Activated CD4-positive, alpha-beta T cell treated with anti-CD3 and anti-CD28 coated beads for 36 hours (primary cell): ENCODE measurements at places on chromosomes 1 and 21. TPM values are rescaled to one million over a fixed set of nuclear protein-coding genes. Genes with fewer than 3 reads are reported as not detected.

DNA sequence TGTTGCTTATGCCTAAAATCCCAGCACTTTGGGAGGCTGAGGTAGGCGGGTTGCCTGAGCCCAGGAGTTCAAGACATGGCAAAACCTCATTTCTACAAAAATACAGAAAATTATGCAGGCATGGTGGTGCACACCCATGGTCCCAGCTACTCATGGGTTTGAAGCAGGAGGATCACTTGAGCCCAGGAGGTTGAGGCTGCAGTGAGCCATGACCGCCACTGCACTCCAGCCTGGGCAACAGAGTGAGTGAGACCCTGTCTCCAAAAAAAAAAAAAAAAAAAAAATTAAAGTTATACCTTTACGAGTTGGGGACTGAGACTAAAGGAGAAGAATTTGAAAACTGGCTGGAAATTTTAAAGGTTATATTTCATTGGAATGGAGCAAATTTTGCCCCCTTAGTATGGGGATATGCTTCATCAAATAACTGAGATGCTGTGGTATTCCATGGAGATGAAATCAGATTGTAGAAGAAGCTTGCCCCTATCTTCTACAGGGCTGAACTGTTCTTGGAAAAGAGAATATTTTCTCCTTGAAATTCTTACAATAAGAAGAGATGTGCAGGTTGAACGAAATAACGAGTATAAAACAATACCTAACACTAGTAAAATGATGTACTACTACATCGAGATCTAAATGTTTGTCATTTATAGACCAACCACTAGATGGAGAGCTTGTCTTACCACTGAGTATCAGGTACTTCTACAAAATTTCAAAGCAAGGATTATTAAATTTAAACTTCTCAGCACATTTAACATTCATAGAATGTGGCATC, 34.9 kb upstream of the SCYL3 start:
- no peak overlapping the region for H3K27ac ChIP-seq
- no peak overlapping the region for H3K4me3 ChIP-seq
- peaks cover 4% of the 10 kb centered on the region for H3K4me1 ChIP-seq
- H3K27me3 ChIP-seq, result no peaks in the 10 kb centered on the region
- no peak for DNase-seq
- no peaks in the 10 kb centered on the region for H3K36me3 ChIP-seq

AK4 gene
- 102 TPM for total RNA-seq

GRCh38 chr1:66478116-66478515, 55.8 kb upstream of the SGIP1 start:
- H3K27ac ChIP-seq, result no peak overlapping the region
- H3K36me3 ChIP-seq, result peaks cover 3% of the 10 kb centered on the region
- no peak overlapping the region for H3K4me3 ChIP-seq
- H3K4me1 ChIP-seq, result no peaks in the 10 kb centered on the region
- peaks cover 11% of the 10 kb centered on the region for H3K27me3 ChIP-seq

NTRK1 gene
- 4.4 TPM for total RNA-seq

- H3K4me3 ChIP-seq, result no peak overlapping the region
- H3K36me3 ChIP-seq, result no peaks in the 10 kb centered on the region
- H3K4me1 ChIP-seq, result no peaks in the 10 kb centered on the region
- DNase-seq, result no peak
- H3K27me3 ChIP-seq, result peaks cover 1% of the 10 kb centered on the region
Measured at GRCh38 chr1:61174060-61174795, 91.9 kb downstream of the NFIA start.

SPATA1 gene
- total RNA-seq, result 0.61 TPM

PRMT6 gene
- total RNA-seq, result 13.3 TPM

- peaks cover 43% of the 10 kb centered on the region for H3K4me1 ChIP-seq
- H3K4me3 ChIP-seq, result peak within 1 kb of the TSS; percentile 82
- H3K36me3 ChIP-seq, result peaks cover 76% of the 10 kb centered on the region
Measured at GRCh38 chr1:159009704-159010361, at the start of gene IFI16. TSS of gene IFI16 (plus strand) at chr1:159009907. CDS start at chr1:159014681, 4,774 bp downstream.

DNA sequence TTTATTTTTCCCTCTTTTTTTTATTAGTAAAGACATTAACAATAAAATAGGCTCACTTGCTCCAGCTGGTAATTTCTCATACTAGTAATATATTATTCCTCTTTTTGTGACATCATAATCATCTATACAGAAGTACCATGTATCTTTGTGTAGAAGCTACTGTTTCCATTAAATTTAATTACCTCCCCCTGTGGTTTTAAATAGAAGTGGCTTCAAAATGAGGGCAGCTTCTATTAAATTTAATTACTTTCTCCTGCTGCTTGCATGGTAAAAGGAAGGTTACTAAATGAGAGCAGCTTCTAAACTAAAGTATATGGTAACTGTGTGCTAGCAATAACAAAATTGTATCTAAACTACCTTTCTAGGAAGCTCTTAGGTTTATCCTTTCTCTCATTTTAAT, 94.0 kb downstream of the DPYD start:
- no peak overlapping the region for H3K27ac ChIP-seq
- H3K27me3 ChIP-seq, result no peaks in the 10 kb centered on the region
- no peaks in the 10 kb centered on the region for H3K36me3 ChIP-seq
- no peaks in the 10 kb centered on the region for H3K4me1 ChIP-seq

GRCh38 chr21:28773036-28773435, 219.6 kb downstream of the LTN1 start:
- DNase-seq, result no peak
- H3K27me3 ChIP-seq, result no peaks in the 10 kb centered on the region
- peaks cover 48% of the 10 kb centered on the region for H3K4me1 ChIP-seq
- peaks cover 11% of the 10 kb centered on the region for H3K36me3 ChIP-seq

RHOU gene
- 1.2 TPM for total RNA-seq

GRCh38 chr1:40338745-40339419, 21.8 kb upstream of the COL9A2 start:
- DNase-seq, result peak; percentile 94
- H3K27ac ChIP-seq, result peak overlapping the region; percentile 69
- peak overlapping the region; percentile 14 for H3K4me3 ChIP-seq

GRCh38 chr1:10833630-10834557, 37.4 kb upstream of the CASZ1 start:
- no peak for DNase-seq
- peaks cover 31% of the 10 kb centered on the region for H3K27me3 ChIP-seq
- no peak overlapping the region for H3K27ac ChIP-seq

GRCh38 chr1:31904339-31905092, 33.7 kb downstream of the PTP4A2 start:
- no peak overlapping the region for H3K4me3 ChIP-seq
- peak overlapping the region; percentile 29 for H3K27ac ChIP-seq
- peaks cover 40% of the 10 kb centered on the region for H3K36me3 ChIP-seq
- DNase-seq, result peak; percentile 50
- H3K4me1 ChIP-seq, result peaks cover 29% of the 10 kb centered on the region
- no peaks in the 10 kb centered on the region for H3K27me3 ChIP-seq

DNA sequence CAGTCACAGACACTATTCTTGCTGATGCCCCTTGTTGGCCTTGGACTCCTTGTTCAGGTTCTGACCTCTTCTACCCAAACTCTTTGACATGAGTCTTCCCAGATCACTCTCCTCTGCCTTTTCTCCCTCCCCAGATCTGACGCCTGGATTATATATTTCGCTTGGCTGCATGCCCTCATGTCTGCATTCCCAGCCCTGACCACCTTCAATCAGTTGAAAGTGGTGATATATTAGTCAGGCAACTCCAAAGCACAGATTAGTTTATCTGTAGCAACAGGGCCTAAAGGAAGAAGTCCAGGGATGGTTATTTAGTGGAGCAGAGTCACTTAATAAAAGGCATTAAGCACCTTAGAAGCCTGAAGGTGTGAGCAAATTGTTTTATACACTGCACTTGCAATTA, 110.0 kb upstream of the GUCA2B start:
- H3K4me3 ChIP-seq, result no peak overlapping the region
- H3K27me3 ChIP-seq, result peaks cover 11% of the 10 kb centered on the region
- H3K36me3 ChIP-seq, result no peaks in the 10 kb centered on the region

GRCh38 chr1:116559304-116559761, 11.5 kb downstream of the CD58 start:
- no peaks in the 10 kb centered on the region for H3K27me3 ChIP-seq
- DNase-seq, result no peak
- H3K27ac ChIP-seq, result peak overlapping the region; percentile 34
- H3K4me1 ChIP-seq, result peaks cover 79% of the 10 kb centered on the region
- peaks cover 23% of the 10 kb centered on the region for H3K36me3 ChIP-seq

HSD3B1 gene
- not detected for total RNA-seq

GRCh38 chr1:201539561-201540431, 869 bp downstream of the NAV1 start:
- no peak overlapping the region for H3K27ac ChIP-seq
- peaks cover 62% of the 10 kb centered on the region for H3K27me3 ChIP-seq
- H3K36me3 ChIP-seq, result no peaks in the 10 kb centered on the region
